ENCODE measurements at places on chromosomes 2 and 18.

GRCh38 chr2:232310121-232310520, 68.4 kb upstream of the ALPP start:
- no peak for DNase-seq

GRCh38 chr2:29920130-29920577, 1.2 kb downstream of the ALK start:
- DNase-seq: peak; percentile 37

DNA sequence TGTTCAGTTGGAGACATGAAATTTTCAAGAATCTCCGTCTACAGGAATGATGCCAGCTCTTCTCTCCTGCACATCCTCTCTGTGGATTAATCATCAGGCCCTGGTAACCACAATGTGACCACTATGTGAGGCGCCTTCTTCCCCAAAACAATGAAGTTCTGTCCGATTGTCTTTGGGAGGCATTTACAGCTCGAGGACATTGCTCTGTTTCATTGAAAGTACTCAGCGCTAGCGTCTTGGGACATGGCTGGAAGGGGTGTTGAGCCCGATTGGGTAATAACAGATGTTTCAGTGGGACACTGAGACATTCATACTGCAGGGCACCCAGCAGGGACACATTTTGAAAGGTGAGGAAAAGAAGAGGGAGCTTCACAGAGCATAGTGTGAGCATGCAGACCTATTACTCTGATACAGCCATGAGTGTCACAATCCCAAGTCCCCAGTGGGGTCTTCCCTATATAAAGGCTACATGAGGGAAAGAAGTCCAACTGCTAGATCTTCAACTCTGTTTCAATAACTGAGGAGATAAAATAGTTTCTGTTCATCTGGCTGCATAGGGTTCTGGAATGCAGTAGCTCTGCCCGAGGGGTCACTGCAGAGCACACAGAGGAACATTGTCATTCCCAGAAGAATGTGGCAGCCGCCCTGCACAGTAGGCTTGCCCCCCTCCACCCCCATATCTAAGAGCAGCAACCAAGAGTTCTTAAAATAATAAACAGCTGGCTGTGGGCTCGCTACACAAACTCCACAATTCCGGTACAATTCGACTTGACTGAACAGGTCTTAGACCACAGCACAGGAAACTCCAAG, 237.3 kb downstream of the OSR1 start:
- no peak for DNase-seq

GRCh38 chr2:134586326-134586965, 132.4 kb downstream of the TMEM163 start:
- no peak for DNase-seq

DNA sequence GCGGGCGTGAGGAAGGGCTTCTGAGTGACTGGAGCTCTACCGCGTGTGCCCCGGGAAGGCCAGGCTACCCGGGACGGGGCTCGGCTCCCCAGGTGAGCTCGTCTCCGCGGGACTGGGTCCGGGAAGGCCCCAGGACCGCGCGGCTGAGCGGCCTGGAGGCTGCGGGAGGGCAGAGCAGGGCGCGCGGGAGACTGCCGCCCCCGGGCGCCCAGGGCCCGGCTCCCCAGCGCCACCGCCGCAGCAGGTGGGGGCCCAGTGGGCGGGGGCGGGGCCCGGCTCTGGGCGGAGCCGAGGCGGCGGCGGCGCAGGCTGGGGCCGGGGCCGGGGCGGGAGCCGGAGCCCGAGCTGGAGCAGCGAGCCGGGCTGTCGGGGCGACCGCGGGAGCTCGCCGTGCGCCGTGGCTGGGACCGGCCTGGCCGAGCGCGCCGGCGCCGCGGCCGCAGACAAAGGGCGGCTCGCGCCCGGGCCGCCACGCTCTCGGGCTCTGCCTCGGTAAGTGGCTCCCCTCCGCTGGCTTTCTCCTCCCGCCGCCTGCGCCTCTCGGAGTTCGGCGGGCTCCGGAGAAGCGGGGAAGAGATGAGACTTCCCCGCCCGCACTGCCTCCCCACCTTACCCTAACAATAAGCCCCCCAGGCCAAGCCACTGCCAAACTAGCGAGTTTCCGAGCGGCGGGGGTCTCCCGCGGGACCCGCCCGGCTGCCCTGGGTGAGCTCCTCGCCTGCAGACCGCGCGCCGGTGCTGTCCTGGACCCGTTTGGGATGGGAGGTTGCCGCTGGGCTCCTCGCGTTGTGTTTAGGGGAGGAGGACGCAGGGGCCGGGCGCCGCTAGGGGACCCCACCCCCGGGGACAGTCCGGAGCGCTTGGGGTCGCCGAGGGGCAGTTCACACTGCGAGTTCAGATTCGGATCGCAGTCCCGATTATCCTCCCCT, at the start of gene MAPK4:
TSS of gene MAPK4 (plus strand) at position 336 of the 929 bp plus-strand sequence. CDS start 103,872 bp downstream, outside the sequence.
- no peak for DNase-seq

- no peak for DNase-seq
Measured at GRCh38 chr2:207764096-207764630, 5.5 kb downstream of the FZD5 start.

GRCh38 chr18:76736309-76736708, 86.0 kb upstream of the ZNF236 start:
- no peak for DNase-seq

DNA sequence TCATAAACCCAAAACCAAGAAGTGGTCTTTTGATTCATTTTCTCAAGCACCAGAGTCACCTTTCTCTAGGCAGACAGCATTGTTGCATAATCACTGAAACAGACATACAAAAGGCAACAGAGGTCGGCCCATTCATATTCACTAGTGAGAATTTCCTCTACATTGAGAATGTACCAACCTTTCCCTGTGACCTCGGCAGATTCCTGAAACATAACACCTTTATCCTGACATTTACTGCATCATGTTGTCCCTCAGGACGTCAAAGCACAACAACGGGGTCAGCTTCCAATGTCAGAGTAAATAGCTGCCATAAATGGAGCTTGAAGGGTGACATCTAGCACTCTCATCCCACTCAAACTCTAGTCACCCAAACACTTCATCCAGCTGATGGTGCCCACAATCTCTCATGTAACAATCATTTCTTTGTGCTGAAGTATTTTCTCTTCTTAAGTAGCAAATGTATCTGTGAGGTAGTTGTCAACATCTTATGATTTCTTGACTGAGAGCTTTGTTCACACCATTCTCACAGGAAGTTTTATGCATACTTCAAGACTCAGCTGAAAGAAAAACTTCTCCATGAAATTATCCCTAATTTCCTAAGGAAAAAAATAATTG, 802.6 kb upstream of the CHAC2 start:
- DNase-seq: no peak

- DNase-seq: peak; percentile 60
Measured at GRCh38 chr2:202870431-202871299, 901 bp downstream of the ICA1L start.

- DNase-seq: no peak
Measured at GRCh38 chr2:197675711-197676188, 363 bp upstream of the RFTN2 start.

GRCh38 chr2:108998911-108999310, 9.9 kb upstream of the EDAR start:
- DNase-seq: no peak

DNA sequence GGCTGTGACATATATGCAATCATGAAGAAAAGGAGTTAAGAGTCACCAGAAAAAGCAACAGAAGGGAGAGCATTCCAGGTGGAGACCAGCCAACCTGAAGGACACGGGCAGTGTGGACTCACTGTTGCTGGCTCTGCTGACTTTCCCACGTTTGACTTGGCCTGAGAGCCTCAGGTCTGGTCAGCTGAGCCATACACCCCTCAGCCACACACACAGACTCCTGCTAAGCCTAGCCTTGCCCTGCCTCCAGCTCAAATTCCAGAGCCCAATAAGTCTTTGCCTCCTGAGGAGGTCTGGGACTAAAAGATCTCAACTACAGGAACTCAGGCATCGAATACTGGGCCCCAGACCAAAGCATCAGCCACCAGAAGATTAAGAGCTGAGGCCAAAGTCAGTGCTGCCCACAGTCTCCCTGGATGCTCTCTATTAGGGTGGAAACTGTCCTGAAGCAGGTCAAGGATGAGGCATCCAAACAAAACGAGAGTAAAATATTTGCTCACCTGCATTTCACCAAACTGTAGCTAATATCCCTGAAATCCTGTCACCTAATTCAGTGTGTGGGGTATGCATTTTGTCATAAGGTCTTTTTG, 23.3 kb downstream of the CACNB4 start:
- DNase-seq: no peak

GRCh38 chr18:75784390-75784789, 356.9 kb upstream of the SMIM21 start:
- no peak for DNase-seq

DNA sequence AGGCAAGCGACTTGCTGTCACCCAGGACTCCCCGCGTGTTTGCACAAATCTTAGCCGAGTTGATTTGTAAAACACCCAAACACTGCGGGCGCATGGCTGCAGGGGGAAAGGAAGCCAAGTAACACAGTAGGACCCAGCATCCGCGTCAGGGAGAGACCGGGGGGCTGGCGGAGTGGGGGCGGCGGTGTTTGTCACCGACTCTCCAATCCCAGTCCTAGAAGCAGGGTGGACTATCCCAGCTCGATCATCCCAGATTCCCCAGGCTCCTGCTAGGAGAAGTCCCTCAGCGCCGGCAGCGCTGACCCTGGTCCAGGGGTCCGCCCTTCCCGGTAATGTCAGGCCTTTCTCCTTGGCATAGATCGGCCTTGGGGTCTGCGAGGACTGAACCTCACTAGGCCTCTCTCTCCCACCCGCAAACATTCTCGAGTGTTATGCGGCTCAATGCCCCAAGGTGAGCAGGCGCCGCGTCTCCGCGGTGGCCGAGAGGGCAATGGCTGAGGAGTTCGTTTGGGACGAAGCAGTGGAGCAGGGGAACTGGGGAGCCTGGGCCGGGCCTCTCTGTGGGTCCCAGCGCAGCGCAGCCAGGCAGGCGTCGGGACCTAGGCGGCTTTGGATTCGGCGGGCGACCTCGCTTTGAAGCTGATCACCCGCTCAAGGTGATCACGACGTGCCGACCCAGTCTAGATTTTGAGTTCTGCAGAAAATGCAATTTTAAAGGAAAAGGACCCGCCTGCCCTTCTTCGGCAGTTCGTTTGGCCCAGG, 1.5 kb upstream of the GDF7 start:
- DNase-seq: no peak

- DNase-seq: no peak
Measured at GRCh38 chr2:168348076-168348475, 100.7 kb upstream of the STK39 start.

- DNase-seq: no peak
Measured at GRCh38 chr2:105243961-105244360, 2.4 kb downstream of the GPR45 start.

- no peak for DNase-seq
Measured at GRCh38 chr2:156845806-156846558, 409.8 kb downstream of the GPD2 start.

DNA sequence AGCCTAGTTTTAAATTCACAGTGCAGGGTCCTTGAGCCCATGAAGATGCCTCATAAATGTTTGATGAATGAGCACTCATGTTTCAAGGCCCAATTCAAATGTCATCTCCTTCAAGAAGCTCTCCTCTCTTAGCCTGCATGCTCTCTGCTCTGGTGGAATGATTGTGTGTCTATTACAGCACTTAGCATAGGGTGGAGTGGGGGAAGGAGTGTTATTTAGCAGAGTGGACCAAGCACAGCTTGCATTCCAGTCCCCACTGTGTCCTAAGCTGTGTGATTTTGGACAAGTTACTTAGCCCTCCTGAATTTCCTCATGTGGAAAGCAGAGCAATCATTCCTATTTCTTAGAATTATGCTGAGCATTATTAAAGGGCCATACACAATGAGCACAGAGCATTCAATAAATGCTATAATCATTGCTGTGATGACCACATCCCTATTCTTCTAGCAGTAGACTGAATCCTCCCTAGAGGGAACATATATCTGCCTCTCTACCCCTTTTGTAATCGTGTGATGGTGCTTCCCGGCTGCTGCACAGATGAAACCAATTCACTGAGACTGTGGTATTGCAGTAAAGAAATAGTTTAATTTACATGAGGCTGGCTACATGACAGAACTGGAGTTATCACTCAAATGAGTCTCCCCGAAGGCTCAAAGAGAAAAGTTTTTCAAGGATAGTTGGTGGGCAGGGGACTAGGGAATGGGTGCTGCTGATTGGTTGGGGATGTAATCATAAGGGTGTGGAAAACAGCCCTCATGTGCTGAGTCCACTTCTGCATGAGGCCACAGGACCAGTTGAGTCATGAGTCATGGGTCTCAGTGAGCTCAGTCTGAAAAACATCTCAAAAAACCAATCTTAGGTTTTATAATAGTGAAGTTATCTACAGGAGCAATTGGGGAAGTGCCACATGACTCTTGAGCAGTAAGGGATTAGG, 173.4 kb upstream of the NDUFV2 start:
- DNase-seq: no peak

DNA sequence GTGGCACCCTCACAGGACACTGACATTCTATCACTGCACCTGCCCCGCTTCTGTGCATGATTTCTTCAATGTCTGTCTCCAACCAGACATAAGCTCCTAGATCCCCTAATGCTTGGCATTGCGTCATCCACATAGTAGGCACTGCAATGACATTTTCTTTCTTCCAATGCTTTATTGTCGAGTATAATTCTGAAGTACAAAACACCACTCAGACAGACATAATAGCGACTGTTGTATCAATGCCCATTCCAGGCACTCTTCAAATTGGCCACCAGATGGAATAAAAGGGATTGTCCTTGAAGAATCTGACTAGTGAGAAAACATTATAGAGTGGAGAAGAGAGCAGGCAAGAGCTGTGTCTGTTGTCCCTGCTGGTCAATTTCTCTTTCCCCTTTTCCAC, 89.0 kb downstream of the LPIN1 start:
- no peak for DNase-seq

DNA sequence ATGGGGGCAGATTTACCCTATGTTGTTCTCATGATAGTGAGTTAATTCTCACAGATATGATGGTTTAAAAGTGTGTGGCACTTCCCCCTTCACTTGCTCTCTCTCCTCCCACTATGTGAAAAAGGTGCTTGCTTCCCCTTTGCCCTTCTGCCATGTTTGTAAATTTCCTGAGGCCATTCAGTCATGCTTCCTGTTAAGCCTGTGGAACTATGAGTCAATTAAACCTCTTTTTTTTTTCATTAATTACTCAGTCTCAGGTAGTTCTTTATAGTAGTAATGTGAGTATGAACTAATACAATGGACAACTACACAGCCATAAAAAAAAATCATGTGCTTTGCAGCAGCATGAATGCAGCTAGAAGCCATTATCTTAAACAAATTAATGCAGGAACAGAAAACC, 118.5 kb downstream of the CALCRL start:
- no peak for DNase-seq

DNA sequence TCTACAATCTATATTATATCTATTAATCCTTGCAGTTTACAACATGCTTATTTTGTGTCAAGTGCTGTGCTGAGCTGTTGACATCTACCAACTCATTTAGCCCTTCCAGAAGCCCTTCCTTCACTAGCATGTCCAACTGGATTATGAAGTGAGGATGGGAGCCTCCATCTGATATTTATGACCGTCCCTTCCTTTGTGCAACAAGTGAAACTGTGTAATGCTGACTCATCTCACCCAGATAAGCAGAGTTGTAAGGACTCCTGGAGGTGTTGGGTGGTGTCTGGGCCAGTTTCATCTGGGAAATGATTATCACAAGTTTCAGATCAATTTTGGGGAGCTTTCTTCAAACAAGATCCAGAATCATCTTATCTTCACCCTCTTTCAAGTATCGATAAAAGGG, 156.6 kb upstream of the ETAA1 start:
- no peak for DNase-seq

- DNase-seq: no peak
Measured at GRCh38 chr2:219028996-219029828, 12.1 kb downstream of the CFAP65 start.
